ENCODE measurements at places on chromosomes 12 and 14.

DNA sequence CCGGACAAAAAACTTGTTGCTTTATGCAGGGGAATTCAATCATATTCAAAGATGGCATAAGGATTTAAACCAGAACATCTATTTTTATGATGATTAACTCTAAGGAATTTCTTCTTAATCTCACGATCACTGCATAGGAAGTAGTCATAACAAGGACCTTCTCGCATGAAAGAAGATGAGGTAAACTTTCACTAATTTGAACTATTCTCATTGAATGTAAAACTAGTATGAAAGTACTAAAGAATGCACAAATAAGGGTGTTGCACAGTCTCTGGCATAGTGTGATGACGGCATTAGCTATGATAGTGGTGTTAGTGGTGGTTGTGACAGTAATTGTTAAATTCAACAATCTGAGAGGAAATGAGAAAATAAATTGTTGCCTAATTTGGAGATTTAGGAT, 280.0 kb downstream of the SLC6A15 start:
- no peak for DNase-seq

DNA sequence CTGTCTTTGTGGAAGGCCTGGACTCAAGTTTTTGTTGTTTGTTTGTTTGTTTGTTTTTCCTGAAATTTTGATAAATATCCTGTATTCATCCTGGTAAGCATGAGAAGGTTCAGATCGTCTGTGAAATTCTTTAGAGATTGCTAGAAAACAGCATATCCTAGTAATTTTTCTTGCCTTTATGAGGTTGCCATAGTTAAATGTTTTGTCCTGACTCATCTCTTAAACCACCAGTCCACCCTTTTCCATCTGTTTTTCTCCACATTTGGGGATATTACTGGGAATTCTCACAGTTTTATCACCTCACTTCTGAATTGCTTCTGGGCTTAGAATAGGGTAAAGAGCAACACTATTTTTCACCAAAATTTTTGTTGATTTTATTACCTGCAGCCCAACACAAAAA, 248.3 kb downstream of the FBXL14 start:
- no peak for DNase-seq

GRCh38 chr14:53054457-53054856, 98.7 kb downstream of the DDHD1 start:
- no peak for DNase-seq

DNA sequence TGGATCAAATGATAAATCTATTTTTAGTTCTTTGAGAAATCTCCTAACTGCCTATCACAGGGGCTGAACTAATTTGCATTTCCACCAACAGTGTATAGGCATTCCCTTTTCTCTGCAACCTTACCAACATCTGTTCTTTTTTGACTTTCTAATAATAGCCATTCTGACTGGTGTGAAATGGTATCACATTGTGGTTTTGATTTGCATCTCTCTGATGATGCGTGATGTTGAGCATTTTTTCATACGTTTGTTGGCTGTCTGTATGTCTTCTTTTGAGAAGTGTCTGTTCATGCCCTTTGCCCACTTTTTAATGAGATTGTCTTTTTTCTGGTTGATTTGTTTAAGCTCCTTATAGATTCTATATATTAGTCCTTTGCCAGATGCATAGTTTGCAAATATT, 67.1 kb downstream of the IFNG-AS1 start:
- no peak for DNase-seq

- DNase-seq: no peak
Measured at GRCh38 chr12:98470469-98471082, 44.8 kb upstream of the TMPO start.

GRCh38 chr12:2796187-2796666, 1.5 kb downstream of the FKBP4 start:
- no peak for DNase-seq

DNA sequence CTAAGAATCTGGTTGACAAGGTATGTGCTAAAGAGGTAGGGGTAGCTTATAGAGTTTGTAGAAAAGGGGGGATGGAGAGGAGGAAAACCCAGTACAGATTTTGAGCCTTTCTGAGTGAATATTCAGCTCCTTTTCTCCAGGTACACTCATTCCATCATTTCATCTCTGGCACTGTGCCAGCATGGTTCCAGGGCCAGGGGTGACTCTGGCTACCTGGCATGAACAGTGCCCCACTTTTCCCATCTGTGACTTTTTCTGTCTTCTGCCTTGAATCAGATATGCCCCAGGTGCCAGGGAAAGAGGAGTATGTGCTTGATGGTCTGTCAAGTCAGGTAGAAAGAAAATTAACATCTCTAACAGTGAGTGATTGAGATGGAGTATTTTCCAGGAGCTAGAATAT, 175.7 kb downstream of the CACNA1C start:
- DNase-seq: no peak

DNA sequence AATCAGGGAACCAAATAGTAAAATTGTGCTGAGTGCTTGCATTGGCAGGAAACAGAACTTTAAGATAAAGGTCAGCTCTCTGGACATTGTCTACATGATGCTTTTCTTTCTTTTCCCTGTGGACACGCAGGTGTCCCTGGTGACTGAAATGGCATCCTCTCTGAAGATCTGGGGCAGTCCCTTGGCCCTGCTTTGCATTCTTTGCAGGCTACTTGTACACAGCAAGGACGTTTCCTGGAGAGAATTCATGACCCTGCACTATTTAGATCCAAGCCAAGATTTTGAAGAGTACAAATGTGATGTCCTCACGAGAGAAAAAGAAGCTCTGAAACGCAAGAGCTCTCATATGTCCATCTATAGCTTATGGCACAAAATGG, 11.3 kb upstream of the EDDM3A start:
- DNase-seq: no peak

- no peak for DNase-seq
Measured at GRCh38 chr14:105430565-105430964, 10.9 kb downstream of the MTA1 start.

GRCh38 chr12:131375972-131376345, 334.9 kb upstream of the SFSWAP start:
- no peak for DNase-seq

DNA sequence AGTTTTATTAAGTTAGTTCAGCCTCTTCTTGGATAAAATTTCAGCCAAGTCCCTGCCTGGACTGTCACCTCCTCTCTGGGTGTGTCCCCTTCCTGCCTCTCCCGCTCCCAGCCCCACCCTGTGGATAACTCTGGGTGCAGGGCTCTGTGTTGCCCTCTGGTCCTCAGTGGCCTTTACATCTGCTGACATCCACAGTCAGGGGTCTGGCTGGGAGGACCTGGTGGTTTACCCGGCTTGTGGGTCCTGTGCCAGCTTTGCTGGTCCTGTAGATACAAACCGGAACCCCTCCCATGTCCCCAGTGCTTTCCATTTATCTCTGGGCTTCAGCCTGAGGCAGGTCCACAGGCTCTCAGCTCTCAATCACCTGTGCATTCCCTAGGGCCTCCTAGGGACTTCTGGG, 28.9 kb upstream of the PLEKHG3 start:
- no peak for DNase-seq

DNA sequence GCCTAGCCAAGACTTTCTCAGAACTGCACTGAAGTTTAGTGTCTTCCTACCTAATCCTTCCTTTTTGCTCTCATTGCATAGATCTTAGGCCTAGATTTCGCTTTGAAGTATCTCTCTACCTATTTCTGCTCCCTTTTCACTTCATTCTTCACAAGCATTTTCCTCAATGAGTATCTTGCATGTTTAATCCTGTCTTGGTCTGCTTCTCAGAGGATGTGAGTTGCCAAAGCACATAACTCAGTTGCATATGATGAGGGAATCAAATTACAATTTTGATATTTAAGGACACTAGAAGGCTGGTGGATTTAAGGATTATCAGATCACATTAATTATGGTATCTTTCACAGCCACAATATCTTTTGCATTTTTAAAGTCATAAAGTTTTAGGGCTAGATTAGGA, 195.5 kb upstream of the DAAM1 start:
- no peak for DNase-seq

DNA sequence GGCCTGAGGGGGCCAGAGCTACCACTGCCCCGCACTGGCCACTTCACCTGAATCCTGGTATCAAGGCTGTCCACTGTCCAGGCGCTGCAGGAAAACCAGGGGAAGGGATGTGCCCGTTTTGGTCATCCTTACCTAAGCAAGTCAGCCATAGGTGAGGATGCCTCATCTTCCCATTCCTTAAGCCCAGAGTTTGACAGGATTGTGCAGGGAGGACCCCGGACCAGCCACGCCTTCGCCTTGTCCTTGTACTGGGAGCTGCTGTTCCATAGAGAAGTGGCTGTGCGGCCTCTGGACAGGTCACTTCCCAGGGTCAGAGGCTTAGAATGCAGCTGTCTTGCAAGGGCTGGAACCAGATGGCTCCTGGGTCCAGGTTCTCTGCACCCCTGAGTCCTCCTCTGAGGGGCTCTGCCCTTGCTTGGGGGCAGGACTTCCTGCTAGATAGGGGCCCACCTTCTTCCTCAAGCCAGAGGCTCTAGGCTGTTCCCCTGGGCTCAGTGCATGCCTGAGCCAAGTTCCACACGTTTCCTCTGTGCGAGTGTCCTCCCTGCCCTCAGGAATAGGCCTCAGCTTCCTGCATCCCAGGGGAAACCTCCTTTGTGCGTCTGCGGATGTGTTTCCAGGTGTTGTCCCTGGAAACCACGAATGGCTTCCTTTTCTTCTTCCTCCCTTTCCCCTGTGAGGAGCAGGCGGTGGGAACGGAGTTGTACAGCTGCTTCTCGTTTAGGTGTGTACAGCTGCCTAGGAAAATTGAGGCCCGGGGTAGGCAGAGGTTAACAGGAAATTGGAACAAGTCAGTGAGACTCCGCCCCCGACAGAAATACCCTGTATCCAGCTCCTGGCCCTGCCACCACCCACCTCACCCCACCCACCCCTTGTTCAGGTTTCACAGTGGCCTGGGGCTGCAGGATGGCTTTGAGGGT, 54.3 kb upstream of the RIN3 start:
- DNase-seq: no peak

DNA sequence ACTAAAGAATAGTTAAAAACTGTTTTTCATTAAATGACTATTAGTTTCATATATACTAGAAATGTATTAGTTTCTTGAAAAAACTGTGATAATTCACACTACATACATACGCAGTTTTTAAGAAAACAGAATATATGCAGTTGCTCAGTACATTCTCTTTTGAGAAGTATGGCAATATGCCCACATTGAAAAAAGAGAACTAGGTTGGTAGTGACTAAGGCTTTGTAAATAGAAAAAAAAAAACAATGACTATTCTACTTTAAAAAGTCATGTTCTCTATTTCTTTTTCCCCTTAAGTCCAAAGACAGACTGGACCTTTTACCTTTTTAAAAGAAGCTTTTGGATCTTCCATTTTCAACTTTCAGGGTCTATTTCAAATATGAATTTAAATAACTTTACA, 25.0 kb downstream of the SNX6 start:
- DNase-seq: no peak

DNA sequence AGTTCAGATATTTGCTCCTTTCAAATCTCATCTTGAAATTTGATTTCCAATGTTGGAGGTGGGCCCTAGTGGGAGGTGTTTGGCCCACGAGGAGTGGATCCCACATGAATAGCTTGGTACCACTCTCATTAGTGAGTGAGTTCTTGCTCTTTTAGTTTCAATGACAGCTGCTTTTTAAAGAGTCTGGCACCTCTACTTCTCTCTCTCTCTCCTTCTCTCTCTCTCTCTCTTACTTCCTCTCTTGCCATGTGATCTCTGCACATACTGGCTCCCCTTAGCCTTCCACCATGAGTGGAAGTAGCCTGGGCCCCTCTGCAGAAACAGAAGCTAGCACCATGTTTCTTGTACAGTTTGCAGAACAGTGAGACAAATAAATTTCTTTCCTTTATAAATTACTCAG, 25.1 kb downstream of the GPR65 start:
- no peak for DNase-seq

- DNase-seq: no peak
Measured at GRCh38 chr14:73221945-73222344, 15.4 kb upstream of the PAPLN start.

- DNase-seq: no peak
Measured at GRCh38 chr14:96066976-96067375, 27.8 kb downstream of the C14orf132 start.

GRCh38 chr14:69260861-69261564, 1.1 kb downstream of the GALNT16 start:
- DNase-seq: no peak

- no peak for DNase-seq
Measured at GRCh38 chr14:51967521-51967920, 21.8 kb upstream of the RTRAF start.

GRCh38 chr14:61264651-61265050, 16.5 kb downstream of the TMEM30B start:
- no peak for DNase-seq

DNA sequence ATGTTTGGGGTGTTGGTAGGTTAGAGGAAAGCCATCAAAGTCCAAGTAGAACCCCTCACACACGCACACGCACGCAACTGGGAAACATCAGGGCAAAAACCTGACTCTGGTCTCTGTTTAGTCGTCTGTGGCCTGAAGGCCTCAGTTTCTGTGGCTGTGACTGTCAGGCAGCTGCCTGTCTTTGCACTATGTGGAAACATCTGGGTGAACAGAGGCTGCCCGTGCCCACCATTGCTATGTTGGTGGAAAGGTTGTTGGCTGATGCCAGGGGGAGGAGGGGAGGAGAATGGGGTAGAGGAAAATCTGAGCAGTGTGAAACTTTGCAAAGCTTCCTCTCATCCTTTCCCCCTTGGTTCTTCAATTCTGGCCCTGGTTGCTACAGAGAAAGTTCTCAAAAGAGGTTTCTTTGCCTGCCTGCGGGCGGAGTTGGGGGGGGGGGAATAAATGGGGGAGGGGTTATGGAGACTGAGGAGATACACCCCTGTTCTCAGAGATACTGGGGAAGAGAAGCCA, 7.5 kb downstream of the HOXC10 start:
- no peak for DNase-seq

GRCh38 chr14:50846226-50846880, 15.4 kb upstream of the NIN start:
- no peak for DNase-seq

DNA sequence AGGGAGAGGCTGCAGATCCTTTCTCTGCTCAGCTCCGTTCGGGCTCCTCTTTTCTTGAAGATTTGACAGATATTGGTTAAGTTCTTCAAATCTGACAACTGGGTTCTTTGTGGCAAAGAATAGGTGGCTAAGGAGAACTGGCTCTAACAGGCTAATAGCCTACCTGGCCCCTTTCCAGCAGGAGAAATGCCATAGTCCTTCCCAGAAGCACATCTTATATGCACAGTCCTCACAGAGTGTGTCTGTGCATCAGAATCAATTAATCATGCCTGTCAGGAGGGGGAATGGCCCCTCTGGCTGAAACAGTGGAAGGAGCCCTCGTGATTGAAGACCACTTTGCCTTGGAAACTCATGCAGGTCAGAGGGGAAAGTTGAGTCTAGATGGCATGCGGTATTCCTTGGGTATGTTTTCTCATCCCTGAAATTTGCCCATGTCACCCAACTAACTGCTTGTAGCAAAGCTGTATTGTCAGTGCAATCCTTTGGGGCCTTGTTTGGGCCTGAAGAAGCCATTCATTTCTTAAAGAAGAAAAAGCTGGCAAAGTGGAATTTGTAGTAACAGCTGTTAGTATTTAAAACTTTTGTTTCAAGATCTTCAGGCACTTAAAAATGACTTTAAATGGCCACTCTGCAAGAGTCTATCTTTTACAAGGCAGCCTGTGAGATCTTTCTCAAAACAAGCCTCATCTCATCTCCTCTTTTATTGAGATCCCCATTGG, 251.5 kb downstream of the ZFP36L1 start:
- DNase-seq: no peak
